Cortex of kidney (tissue), 1 donor: ENCODE measurements at places on chromosomes 6 and 20.

GRCh38 chr20:45037050-45037449 is 63.9 kb downstream of the KCNS1 start:
- no peak for DNase-seq

- DNase-seq: no peak
Observed at GRCh38 chr6:63553208-63553607, 19.1 kb upstream of the LOC128125822 start.

DNA sequence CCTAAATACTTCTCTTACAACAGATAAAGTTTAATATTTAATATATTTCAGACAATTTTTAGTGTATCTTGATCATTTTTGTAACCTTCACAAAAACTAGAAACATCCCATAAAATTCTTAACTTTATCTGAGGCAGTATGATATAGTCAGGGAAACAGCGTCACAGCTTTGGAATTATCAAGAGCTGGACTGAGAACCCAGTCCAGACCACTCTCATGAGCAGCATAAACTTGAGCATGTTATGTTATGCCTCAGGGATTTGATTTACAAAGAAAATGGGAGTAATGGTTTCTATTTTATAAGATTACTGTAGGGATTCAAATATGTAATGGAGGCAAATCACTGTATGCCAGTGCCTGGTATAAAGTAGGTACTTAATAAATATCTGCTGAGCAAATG is 8.3 kb upstream of the MARCKS start:
- DNase-seq: no peak

GRCh38 chr6:15260099-15260821 is 14.4 kb downstream of the JARID2 start:
- no peak for DNase-seq

- DNase-seq: no peak
Observed at GRCh38 chr6:167130008-167130677, 7.2 kb downstream of the CCR6 start.

DNA sequence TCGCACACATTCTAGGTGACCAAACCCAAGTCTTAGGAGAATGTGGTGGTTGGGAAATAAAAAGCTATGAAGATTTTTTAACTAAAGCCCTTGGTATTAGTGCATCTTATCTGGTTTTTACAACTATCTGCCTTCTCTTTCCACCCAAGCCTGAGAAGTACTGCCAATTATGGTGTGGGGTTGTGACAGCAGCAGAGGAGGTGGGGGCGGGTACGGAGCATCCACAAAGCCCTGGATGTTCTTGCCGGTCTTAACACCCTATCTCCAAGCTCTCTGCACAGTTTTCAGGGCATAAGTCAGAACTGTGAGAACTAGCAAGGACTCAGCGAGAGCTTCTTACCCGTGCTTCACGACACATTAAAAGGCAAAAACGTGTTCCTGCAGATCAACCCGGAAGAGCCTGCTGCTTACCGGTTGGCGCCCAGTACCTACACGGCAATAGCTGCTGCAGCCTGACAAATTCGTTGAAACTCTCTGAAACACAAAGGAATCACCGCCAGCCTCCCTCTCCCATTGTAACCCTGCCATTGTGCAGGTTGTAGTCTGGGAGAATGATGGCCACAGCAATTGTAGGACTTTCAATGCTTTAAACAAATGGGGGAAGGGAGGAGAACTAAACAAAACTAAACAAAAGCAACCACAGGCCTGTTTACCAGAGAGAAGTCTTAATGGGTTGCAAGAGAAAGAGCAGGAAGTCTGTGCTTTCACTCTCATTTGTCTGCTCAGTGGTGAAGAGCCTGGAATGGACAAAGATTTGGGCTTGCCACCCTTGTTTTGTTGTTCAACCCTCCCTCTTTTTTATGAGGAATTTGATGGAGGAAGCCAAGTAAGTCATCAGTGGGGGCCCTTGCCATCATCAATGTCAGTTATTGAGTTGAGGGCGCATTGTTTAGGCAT is 461.0 kb upstream of the JARID2 start:
- no peak for DNase-seq

- DNase-seq: no peak
Observed at GRCh38 chr6:4603291-4603690, 172.9 kb upstream of the CDYL start.

GRCh38 chr6:33994472-33995308 is 151.2 kb downstream of the GRM4 start:
- DNase-seq: no peak

- DNase-seq: no peak
Observed at GRCh38 chr6:39393075-39393474, 70.6 kb upstream of the KCNK16 start.
